ENCODE measurements at places on chromosomes 1 and 21.

DNA sequence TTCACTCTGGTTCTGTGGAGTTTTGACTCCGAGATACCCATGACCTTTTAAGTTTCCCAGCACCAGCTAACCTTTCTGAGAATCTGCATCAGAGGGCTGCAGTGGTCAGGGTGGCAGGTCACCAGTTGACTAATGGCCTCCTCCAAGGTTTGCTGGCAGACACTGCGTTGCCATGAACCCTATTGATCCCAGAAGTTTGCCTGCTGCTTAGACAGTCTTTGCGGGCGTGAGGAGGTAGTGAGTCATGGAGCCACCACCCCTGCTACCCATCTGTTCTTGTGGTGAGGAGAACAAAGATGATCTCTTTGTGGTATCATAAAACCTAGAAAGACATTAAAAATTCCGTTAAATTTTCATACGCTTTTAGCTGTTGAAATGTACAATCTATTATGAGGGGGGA is 180.4 kb downstream of the FGGY start:
- no peak for DNase-seq

DNA sequence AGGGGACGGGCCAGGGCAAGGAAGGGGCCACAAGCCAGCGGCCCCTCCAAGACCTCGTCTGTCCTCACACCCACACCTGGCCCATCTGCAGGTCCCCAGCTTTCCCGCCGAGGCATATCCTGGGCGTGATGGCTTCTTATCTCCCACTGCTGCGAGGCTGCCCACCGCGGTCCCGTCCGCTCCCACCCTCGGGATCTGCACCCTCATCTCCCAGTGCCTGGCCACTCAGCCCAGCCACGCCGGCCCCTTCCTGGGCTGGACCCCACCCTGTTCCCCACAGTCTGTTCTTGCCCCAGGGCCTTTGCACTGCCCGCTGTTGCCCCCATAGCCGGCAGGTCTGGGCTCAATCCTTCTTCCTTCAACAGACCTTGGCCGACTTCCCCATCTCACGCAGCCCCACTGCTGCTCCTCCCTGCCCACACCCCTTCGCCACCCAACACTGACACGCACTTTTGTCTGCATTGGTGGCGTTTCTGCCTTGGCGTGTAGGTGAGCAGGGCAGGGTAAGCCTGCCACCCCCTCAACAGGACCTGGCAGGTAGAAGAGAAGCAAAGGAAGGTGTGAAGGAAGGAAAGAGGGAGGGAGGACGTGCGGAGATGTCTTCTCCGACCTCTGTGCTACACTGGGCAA is 4.4 kb upstream of the TTC34 start:
- DNase-seq: no peak

DNA sequence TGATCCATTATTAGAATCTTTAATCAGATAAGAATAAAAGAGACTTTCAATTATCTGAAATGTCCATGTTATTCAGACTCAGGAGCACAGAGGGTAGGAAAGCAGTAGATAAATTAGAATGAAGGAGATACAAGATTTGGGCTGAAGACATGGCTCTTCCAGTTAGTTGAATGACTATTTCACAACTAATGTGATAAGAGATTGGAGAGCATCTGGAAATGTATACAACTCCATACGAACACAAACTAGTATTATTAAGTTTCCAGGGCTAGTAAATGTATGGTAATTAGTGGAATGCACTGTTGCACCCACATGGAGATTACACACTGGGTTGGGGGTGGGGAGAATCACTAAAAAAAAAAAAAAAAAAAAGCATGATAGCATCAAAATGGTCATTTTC is 618.0 kb downstream of the KIF26B start:
- no peak for DNase-seq

GRCh38 chr1:40130892-40131291 is 30.3 kb upstream of the RLF start:
- no peak for DNase-seq

- DNase-seq: no peak
Measured at GRCh38 chr1:241181471-241181870, 175.5 kb downstream of the RGS7 start.

DNA sequence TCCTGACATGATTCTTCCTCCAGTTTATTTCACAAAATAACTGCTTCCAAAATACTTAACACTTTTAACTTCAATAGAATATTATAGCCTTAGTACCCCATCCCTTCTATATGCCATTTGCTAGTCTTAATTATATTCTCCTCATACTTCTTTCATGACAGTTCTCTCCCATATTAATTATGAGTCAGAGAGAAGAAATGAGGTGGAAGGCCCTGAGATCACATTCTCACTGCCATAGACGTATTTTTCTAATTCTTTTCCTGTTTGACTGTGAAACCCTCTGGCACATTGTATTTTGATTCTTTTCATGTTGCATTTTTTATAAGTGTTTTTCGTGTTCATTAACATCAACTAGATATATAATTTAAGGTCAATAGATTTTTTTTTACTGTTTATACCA is 88.4 kb downstream of the GTF2B start:
- no peak for DNase-seq

DNA sequence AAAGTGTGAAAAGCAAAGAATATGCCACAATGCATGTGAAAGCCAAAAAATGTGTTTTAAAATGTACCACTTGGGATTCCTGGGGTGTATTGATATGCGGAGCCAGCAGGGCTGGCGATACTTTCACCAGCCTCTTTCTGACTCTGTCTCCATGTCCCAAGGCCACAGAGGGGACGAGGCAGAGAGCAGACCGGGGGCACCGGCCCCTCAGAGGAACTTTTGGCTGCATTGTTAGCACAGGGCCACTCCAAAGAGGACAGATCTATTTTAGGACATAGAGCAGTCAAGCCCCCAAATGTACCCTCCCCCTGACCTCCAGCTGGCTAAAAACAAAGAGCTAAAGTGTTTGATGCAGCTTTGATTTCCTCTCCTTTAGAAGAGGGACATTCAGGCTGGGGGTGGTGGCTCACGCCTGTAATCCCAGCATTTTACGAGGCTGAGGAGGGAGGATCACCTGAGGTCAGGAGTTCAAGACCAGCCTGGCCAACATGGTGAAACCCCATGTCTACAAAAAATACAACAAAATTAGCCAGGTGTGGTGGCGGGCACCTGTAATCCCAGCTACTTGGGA is 25.6 kb upstream of the ZNF436 start:
- DNase-seq: no peak

- DNase-seq: no peak
Measured at GRCh38 chr21:46006547-46007491, 25.2 kb downstream of the COL6A1 start.

DNA sequence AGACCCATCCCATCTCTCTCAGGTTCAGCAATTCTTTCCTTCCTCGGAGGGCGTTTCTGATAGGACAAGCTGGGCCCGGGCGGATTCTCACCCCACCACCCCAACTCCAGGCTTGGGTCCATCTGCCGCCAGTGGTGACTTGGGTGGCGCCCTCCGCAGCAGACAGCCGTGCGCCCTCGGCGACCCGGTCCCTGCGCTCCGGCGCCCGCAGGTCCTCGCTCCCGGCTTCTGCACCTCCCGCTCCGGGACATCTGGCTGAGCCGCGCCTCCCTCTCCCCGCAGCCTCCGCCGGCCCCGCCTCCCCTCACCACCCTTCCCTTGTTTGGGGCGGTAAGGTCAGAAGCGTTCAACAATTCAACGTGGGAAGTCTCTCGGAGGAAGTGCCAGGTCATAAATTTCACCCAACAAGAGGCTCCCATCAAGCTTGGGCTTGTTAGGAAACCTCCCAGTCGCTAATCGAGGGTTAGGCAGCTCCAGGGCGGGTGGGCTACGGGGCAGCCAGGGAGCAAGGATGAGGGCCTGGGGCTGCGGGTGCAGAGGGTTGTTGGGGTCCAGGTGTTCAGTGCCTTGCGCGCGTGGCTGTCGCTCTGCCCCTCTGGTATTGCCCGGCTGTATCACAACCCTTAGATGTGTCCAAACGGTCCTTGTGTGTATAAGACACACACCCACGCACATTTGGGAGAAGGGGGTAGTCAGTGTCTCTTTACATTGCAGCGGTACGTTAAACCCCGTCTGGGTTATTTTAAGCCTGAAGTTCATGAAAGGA is 39.8 kb downstream of the OLIG1 start:
- DNase-seq: no peak

DNA sequence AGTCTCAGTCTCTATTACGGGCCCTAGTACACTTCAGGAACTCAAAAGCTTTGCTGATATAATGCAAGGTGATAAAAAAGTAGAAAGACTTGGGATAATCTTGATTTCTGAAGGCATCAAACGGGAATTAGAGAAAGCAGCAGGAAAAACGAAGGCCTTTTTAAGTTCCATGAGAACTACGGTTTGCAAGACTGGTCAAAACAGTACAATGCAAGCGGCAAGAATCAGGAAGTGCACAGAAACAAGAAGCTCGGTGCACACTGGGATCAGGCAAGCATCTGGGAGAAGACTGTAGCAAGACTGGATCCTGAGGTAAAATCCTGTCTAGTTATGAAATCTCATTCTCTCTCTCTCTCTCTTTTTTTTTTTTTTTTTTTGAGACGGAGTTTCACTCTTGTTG is 28.6 kb downstream of the NTMT2 start:
- no peak for DNase-seq

DNA sequence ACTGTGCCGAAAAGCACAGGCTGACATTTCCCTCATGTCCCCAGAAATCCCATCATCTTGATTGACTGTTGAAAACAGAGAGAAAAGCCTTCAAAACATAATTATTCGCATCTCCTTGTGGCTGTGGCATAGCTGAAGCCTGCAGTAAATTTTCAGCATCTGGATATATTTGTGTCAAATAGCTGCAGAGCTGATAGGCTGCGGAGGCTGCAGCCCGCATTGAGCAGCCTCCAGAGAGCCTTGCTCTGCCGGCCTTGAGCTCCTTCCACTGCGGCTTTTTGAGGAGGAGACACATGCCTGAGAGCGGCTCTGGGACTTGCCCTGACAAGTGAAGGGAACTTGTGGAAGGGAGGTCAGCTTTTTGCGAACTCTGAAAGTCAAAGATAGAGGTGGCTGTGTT is 144.7 kb downstream of the RYR2 start:
- DNase-seq: no peak

GRCh38 chr1:175314300-175314699 is 121.7 kb upstream of the KIAA0040 start:
- DNase-seq: no peak
